ENCODE measurements at places on chromosomes 6 and 20.
A peak's percentile ranks its signal among the peaks of the same experiment; 100 is the strongest.

DNA sequence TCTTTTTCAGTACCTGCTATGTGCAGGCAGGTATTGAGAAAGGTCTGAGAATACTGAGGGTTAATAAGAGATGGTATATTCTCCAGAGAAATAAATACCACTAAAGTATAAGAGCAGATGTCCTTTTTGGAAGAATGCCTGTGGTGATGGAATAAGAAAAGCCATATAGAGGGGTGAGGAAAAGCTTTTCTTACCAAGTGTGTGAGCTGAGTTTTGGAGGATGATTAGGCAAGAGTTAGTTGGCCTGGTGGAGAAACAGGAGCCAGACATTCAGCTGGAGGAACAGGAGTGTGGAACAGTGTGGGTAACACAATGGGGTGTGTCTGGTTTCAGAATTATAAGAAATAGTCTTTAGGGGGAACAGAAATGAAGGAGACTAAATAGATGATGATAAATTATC, 19.9 kb downstream of the ZNF451 start:
- H3K27ac ChIP-seq: no peak overlapping the region
- no peak for DNase-seq
- no peaks in the 10 kb centered on the region for H3K4me1 ChIP-seq
- H3K36me3 ChIP-seq: peaks cover 5% of the 10 kb centered on the region

DNA sequence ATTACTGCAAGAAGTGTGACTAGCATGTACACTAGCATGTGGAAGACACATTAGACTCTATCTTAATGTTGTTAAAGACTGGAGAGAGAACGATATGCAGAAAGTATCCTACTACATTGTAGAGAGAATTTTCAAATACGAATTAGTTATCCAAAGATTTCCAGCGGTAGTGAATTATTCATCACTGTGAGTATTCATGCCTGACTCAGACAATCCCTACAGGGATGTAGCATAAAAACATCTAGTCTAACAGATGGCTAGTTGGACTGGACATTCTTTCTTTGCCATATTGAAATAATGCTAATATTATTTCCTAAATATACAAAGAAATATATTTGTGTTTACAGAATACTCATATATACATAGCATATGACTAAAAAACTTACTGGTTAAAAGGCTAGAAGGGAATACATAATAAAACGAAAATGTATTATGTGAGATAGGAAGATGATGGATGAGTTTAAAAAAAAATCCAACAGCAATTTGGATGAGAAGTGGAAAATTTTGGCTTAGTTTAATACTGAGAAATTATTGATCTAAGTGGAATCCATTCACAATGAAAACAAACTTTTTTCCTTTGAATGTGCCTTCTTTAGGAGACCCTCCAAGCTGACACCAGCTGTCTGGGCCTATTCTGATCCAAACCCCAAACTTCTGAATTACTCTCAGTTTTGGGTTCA, 580.7 kb downstream of the RFPL4B start:
- no peaks in the 10 kb centered on the region for H3K4me1 ChIP-seq
- no peak overlapping the region for H3K27ac ChIP-seq
- no peaks in the 10 kb centered on the region for H3K27me3 ChIP-seq

- no peak overlapping the region for H3K4me3 ChIP-seq
- no peaks in the 10 kb centered on the region for H3K36me3 ChIP-seq
- no peak overlapping the region for H3K27ac ChIP-seq
- no peaks in the 10 kb centered on the region for H3K27me3 ChIP-seq
These were observed 429.0 kb downstream of the BMP2 start for GRCh38 chr20:7196481-7196880.

DNA sequence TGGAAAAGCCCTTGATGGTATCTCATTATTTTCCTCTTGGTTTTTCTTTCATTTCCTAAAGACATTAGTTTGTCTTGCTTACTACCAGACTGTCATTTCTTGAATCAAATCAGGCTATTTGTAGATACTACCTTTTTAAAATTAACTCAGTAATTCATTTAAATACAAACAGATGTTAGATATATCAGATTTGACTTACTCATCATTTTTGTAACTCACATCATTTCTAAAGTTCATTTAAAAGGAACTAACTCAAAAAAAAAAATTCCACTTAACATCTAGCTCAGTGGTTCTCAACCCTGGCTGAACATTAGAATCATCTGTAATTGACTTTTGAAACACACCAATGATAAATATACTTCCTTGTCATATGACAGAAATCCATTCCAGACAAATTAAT, 48.2 kb upstream of the TINAG start:
- no peak overlapping the region for H3K4me3 ChIP-seq
- no peaks in the 10 kb centered on the region for H3K36me3 ChIP-seq
- no peak for DNase-seq
- no peaks in the 10 kb centered on the region for H3K27me3 ChIP-seq
- no peaks in the 10 kb centered on the region for H3K4me1 ChIP-seq

DNA sequence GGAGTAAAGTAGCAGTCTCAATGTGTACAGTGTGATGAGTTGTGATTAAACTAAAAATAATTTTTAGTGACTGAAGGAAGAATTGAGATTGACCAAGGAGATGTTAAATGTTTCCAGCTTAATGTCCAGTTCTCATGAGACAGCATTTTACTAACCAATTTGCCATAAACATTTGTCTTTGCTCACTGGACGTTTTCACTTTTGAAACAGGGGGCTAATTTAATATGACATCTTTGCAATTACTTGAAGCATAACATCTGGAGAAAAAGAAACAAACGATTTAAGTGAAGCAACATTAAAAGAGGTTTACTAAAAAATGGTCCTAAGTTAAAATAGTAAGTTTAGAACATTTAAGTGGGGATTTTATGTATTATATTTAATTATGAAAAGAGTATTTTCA, 443.8 kb downstream of the BCKDHB start:
- no peaks in the 10 kb centered on the region for H3K36me3 ChIP-seq
- no peak for DNase-seq
- H3K27me3 ChIP-seq: no peaks in the 10 kb centered on the region
- no peak overlapping the region for H3K4me3 ChIP-seq
- no peaks in the 10 kb centered on the region for H3K4me1 ChIP-seq

GRCh38 chr20:48153523-48153922, 368.2 kb upstream of the SULF2 start:
- H3K27me3 ChIP-seq: peaks cover 25% of the 10 kb centered on the region
- no peaks in the 10 kb centered on the region for H3K36me3 ChIP-seq
- H3K27ac ChIP-seq: no peak overlapping the region
- no peak for DNase-seq

GRCh38 chr6:137430954-137431353, 63.2 kb downstream of the OLIG3 start:
- no peak for DNase-seq
- H3K27me3 ChIP-seq: peaks cover 4% of the 10 kb centered on the region
- H3K27ac ChIP-seq: no peak overlapping the region
- H3K36me3 ChIP-seq: no peaks in the 10 kb centered on the region
- no peak overlapping the region for H3K4me3 ChIP-seq

- H3K4me3 ChIP-seq: no peak overlapping the region
- no peak for DNase-seq
- H3K27ac ChIP-seq: no peak overlapping the region
- no peaks in the 10 kb centered on the region for H3K4me1 ChIP-seq
These were observed 46.8 kb downstream of the CD24 start for GRCh38 chr6:106927531-106928398.

GRCh38 chr6:137811916-137812553, 55.0 kb upstream of the TNFAIP3 start:
- no peak for DNase-seq
- no peaks in the 10 kb centered on the region for H3K36me3 ChIP-seq
- H3K27me3 ChIP-seq: no peaks in the 10 kb centered on the region
- H3K27ac ChIP-seq: peak overlapping the region; percentile 92
- H3K4me3 ChIP-seq: no peak overlapping the region

- DNase-seq: no peak
- H3K36me3 ChIP-seq: no peaks in the 10 kb centered on the region
- no peaks in the 10 kb centered on the region for H3K4me1 ChIP-seq
These were observed 30.8 kb downstream of the SLC2A10 start for GRCh38 chr20:46740214-46740609.

- no peaks in the 10 kb centered on the region for H3K27me3 ChIP-seq
- H3K27ac ChIP-seq: no peak overlapping the region
- H3K4me1 ChIP-seq: no peaks in the 10 kb centered on the region
- no peaks in the 10 kb centered on the region for H3K36me3 ChIP-seq
- no peak overlapping the region for H3K4me3 ChIP-seq
- no peak for DNase-seq
These were observed 81.3 kb downstream of the SAMD5 start for GRCh38 chr6:147589739-147590250.

GRCh38 chr20:4027590-4028265, 12.4 kb upstream of the RNF24 start:
- no peak overlapping the region for H3K4me3 ChIP-seq
- H3K36me3 ChIP-seq: no peaks in the 10 kb centered on the region
- DNase-seq: no peak
- no peak overlapping the region for H3K27ac ChIP-seq
- peaks cover 14% of the 10 kb centered on the region for H3K27me3 ChIP-seq

- H3K36me3 ChIP-seq: no peaks in the 10 kb centered on the region
- H3K4me3 ChIP-seq: no peak overlapping the region
- H3K27me3 ChIP-seq: no peaks in the 10 kb centered on the region
- H3K27ac ChIP-seq: no peak overlapping the region
- H3K4me1 ChIP-seq: no peaks in the 10 kb centered on the region
These were observed 834.0 kb downstream of the MAFB start for GRCh38 chr20:39855056-39855455.

DNA sequence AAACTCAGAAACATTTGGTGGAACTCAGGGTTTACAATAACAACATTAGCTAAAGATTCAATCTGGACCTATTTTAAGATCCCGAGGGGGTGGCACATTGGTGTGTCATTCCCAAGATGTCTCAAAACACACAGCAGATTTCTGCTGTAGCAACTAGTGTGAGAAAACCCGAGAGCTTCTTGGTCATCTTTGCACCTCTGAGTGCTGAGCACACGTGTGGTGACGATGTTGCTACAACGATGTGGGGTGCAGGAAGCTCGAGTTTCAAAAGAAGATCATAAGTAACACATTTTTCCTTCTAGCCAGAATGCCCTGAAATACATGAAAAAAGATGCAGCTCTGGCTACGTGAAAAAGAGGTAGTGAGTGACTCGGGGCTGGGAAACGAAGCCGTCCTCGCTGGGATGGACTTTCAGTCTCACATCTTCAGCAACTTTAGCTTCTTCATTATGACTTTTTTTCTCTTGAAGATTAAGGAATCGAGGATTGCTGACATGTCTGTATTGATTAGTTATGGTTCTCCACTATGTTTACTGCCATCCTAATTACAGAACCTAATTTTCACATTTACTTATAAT, 1.5 kb downstream of the RAMACL start:
- no peak overlapping the region for H3K4me3 ChIP-seq
- no peak overlapping the region for H3K27ac ChIP-seq
- no peaks in the 10 kb centered on the region for H3K4me1 ChIP-seq
- no peak for DNase-seq

- no peaks in the 10 kb centered on the region for H3K36me3 ChIP-seq
- H3K27me3 ChIP-seq: no peaks in the 10 kb centered on the region
- H3K27ac ChIP-seq: peak overlapping the region; percentile 62
- H3K4me1 ChIP-seq: peaks cover 47% of the 10 kb centered on the region
These were observed 55.3 kb upstream of the CEP85L start for GRCh38 chr6:118706702-118707101.

- no peak overlapping the region for H3K27ac ChIP-seq
- no peaks in the 10 kb centered on the region for H3K27me3 ChIP-seq
- H3K4me3 ChIP-seq: no peak overlapping the region
- no peaks in the 10 kb centered on the region for H3K36me3 ChIP-seq
These were observed 556.0 kb upstream of the JAG1 start for GRCh38 chr20:11229772-11230171.

DNA sequence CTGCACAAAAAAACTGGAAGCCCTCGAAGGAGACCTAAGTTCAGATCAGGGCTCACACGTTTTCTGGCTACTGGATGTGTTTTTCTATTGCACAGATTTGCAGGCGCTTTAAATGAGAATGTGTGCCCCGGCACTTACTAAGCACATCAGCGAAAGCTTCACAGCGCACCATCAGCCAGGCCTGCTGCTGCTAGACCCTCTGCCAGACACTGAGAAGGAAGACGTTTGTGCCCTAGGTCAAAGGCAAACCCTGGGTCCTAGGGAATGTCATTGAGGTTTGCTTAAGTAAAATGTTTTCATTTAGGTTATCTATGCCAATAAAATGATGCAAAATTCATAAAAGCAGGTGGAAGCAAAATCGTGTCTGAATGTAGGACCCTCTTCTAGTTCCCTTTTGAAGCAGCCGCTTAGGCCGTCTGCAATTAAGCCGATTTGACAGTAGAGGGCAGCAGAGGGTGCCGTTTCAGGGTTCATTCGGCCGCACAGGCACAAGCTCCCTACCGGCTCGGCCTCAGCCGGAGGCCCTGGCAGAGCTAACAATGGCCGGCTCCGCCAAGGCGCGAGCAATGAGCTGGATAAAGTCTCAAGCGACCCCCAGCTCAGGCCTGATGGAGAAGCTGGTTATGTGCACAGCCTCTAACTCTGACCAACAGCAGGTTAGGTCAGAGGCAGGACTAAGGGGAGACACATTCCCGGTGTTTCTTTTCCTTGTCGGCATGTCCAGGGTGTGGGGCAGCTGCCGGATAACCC, 107.2 kb upstream of the FOXA2 start:
- H3K4me3 ChIP-seq: no peak overlapping the region
- no peaks in the 10 kb centered on the region for H3K36me3 ChIP-seq
- H3K27me3 ChIP-seq: peaks cover 9% of the 10 kb centered on the region
- no peaks in the 10 kb centered on the region for H3K4me1 ChIP-seq

DNA sequence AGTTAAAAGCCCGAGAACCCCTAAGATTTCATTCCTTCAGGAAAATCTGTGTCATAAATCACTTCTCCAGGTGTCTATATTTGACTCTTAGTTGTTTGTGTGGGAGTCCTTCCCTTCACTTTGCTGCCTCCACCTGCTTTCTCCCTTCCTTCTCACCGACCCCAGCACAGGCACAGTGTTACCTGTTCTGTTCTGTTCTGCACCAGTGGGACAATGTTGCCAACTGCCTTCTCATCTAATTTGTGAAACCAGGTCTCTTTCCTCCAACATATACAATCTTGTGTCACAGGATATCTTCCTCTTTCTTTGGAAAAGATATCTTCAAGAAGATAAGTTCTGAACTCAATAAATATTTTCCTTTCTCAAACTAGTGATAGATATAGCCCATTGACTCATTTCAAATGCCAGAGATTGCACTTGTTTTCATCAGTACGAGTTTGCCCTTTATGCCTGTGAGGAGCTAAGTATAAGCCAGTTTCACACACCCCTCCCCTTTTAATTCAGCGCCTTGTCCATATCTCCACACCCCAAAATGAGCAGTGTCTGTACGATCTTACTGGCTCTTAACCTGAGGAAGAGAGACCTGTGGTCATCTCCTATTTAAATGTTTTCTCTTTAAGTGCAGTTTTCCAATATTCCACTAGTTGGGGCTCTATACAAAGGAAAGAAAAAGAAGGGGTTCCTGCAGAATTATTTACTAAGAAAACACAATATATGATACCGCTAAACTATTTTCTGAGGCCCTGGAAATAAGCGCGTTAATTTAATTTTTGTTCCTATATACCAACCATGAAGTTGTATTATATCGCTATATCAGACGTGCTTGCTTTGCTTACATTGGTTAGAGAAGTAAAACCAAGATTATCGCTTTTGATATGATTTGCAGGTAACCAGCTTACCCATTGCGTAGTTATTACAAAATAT, 81.6 kb upstream of the PREP start:
- no peak for DNase-seq
- H3K27ac ChIP-seq: peak overlapping the region; percentile 66
- peaks cover 3% of the 10 kb centered on the region for H3K4me1 ChIP-seq

Measured in T-cell (primary cell).